ENCODE measurements at places on chromosomes 6 and 20. TPM values are rescaled to one million over a fixed set of nuclear protein-coding genes. Genes with fewer than 3 reads are reported as not detected.

The TAGAP gene
- total RNA-seq = 0.05 TPM

The MOG gene
- not detected for total RNA-seq

The ZCCHC3 gene
- total RNA-seq = 20.1 TPM

The PABPC1L gene
- 3.3 TPM for total RNA-seq

The PDE10A gene
- total RNA-seq = 15.8 TPM

- no peak for DNase-seq
These were observed 245.4 kb upstream of the PREP start for GRCh38 chr6:105648276-105648675.

GRCh38 chr6:127956956-127957355 lies 56.1 kb upstream of the THEMIS start:
- DNase-seq = no peak

GRCh38 chr20:24501764-24502556 lies 32.5 kb downstream of the SYNDIG1 start:
- peak; percentile 1 for DNase-seq

GRCh38 chr6:37479266-37479854 lies 20.3 kb downstream of the CCDC167 start:
- peak; percentile 69 for DNase-seq

- peak; percentile 80 for DNase-seq
These were observed 129.1 kb downstream of the PACRG start for GRCh38 chr6:162856885-162857284.

- DNase-seq = no peak
These were observed 2.1 kb downstream of the CNR1 start for GRCh38 chr6:88164061-88164460.

DNA sequence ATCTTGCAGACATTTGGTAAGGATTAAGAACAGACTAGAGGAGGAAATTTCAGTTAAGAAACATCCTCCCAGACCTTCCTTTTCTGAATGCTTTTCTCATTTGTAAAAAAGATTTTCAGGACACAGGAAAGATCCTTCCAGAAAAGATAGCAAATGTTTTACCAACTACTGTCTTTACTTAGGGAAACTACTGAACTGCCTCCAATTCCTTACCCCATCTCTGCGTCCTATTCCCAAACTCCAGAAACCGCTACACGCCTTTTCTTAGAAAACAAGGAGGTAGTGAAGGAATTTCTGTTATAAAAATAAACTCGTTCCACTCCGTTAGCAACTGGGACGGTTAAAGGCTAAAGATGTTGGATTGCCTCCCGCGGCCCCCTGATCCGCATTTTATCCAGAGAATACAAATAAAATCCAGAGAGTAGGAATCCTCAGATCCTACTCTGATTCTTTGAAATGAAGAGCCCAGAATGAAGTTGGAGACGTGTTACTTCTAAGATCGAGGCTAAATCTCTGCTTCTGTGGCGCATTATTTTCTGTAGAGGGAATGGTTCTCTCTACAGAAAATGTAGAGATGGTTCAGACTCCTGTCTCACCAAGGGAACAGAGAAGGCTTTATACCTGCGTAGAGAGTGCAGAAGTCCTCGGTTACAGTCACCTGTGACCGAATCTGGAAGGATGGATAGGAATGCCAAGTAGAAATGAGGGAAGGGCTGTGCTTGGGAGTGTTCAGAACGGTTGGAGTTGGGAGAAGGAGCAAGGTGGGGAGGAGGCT lies 133.0 kb downstream of the GPX5 start:
- no peak for DNase-seq

DNA sequence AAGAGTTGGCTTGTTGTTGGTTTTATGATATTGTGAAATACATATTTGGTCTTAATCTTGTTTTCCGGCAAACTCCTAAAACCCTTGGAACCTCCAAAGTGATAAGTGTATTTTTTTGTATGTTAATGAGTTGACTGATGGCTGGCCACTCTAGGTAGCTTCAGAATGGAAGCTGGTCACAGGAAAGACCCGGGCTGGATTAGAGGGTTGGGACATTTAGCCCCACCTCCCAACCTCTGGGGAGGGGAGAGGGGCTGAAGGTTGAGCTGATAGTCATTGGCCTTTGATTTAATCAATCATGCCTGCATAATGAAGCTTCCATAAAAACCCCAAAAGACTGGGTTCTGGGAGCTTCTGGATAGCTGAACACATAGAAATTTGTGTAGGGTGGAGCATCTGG lies 42.7 kb downstream of the SASH1 start:
- DNase-seq = no peak

- no peak for DNase-seq
These were observed 272.0 kb downstream of the ARID1B start for GRCh38 chr6:157049133-157049532.

DNA sequence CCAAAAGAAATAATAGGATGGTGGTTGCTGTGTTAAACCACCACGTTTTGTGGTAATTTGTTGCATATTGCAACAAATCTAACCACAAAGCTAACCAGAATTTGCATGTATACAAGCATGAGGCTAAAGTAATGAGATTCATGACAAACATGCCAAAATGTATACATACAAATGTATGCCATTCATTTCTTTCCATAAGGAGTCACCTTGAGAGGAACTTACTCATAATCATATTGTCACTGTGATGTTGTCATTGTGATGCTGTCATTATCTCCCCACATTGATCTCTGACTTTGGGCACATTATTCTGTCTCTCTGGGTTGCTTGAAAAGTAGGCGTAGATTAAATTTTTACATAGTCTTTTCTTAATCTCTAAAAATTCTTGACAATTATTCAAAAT lies 886.8 kb upstream of the FLRT3 start:
- no peak for DNase-seq

DNA sequence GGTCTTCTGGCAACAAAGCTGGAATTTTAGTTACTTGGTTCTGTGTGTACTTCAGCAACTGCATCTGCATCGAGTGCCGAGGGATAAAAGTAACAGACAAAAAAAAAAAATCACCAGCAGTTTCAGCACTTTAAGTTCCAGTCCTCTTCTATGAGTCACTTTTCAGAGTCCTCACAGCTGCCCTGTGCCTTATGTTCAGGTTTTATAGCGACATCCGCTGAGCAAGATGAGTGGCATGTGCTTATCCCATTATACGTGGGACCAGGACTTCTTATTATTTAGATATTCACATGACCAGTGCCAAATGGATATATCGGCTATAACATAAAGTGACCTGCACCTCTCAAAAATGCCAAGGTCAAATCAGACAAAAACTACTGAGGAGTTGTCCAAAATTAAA lies 242.9 kb downstream of the FOXA2 start:
- DNase-seq = peak; percentile 69

GRCh38 chr6:81995548-81996289 lies 243.2 kb upstream of the TENT5A start:
- peak; percentile 47 for DNase-seq

DNA sequence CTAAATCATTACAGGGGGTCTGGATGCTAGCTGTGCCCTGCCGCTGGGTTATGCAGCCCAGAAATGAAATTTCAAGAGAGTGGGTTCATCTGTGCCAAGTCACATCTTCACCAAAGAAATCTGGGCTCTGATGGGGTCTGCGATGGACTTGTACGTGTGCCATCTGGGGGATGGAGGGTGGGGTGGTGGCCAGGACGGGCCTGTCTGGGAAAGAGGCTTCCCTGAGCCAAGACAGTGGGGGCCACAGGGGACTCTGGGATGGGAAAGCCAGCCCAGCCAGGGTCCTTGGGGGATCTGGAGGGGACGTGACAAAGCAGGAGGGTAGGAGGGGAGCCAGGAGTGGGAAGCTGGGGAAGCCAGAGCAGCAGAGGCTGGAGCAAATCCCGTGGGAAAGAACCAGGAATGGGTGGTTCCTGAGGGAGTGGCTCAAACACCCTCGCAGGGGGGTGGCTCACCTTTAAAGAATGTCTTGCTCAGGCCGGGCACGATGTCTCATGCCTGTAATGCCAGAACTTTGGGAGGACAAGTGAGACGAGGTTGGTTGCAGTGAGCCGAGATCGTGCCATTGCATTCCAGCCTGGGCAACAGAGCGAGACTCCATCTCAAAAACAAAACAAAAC lies 36.3 kb upstream of the SULF2 start:
- no peak for DNase-seq

DNA sequence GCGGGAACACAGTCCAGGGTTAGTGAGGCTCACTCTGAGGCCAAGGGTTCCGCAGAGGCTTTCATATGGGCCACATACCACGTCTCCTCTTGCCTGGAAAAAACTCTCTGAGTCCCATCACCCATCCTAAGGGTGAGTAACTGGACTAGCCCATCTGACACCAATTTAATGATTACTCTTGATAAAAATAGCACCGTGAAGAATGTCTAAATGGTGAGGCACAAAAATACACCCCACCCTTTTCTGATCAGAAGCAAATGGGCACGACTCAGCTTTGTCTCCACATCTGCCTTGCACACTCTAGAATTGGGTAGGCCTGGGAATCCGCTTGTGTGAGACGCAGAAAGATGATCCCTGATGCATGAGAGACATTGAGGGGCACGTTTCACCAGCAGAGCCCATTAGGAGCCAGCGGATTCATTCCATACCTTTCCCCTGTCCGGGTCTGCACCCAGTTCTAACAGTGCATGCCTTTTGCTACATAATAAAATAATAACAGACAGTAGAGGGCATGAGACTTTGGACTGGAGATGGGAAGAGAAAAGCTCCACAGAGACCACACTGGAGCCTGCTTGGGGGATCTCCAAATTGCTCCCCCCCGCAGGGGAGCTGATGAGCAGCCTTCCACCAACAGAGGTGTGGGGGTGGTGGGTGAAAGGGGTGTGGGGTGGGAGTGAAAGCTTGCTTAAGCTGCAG lies 110.0 kb upstream of the KCNK16 start:
- no peak for DNase-seq

DNA sequence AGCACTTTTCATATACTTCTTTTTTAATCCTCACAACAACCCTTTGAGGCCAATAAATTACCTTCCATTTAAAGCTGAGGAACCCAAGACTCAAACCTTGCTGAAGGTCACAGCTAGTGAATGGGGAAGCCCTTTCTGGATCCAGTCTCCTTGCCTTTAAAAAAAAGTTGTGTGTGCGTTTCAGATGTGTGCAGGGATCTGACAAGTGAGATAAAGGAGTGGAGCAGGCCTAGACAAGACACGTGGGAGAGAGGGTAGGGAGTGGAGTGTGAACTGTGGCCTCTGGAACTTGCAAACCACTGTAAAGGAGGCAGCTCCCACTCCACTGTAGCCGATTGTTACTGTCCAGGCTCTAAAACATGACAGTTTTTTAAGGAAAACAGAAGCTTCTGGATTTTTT lies 1.9 kb downstream of the KLHL32 start:
- DNase-seq = no peak

DNA sequence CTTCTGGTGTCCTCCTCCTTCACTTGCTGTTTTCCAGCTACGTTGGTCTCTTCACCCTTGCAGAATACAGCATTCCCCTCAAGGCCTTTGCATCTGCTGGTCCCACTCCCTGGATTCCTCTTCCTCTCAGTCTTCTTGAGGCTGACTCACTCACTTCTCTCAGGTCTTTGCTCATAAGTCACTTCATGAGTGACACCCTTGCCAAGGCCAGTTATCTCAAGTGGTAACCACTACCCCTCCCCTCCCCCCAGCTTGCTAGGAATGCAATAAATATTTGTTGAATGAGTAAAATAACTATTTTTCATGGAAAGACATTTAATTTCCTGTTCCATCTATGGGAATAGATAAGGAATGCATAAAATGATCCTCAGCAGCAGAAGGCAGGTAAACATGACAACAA lies 131.7 kb downstream of the PLCB4 start:
- DNase-seq = peak; percentile 22

All from myocyte (in vitro differentiated cells).